Renal cortical epithelial cell (primary cell): ENCODE measurements at places on chromosomes 3 and 15. TPM values are rescaled to one million over a fixed set of nuclear protein-coding genes. Genes with fewer than 3 reads are reported as not detected.

The MORC1 gene
- under 0.01 and 0.05 TPM in 2 replicates for total RNA-seq

The RASGRP1 gene
- total RNA-seq = 12.1 and 16.3 TPM in 2 replicates

The MYLK gene
- 112 and 722 TPM in 2 replicates for total RNA-seq

The IL12A gene
- total RNA-seq = 1.0 TPM in 1 of 2 replicates, not detected in the other

The TP63 gene
- total RNA-seq = under 0.01 and 0.52 TPM in 2 replicates

The CP gene
- 2.4 and 85.8 TPM in 2 replicates for total RNA-seq

The COPB2 gene
- 216 and 238 TPM in 2 replicates for total RNA-seq

DNA sequence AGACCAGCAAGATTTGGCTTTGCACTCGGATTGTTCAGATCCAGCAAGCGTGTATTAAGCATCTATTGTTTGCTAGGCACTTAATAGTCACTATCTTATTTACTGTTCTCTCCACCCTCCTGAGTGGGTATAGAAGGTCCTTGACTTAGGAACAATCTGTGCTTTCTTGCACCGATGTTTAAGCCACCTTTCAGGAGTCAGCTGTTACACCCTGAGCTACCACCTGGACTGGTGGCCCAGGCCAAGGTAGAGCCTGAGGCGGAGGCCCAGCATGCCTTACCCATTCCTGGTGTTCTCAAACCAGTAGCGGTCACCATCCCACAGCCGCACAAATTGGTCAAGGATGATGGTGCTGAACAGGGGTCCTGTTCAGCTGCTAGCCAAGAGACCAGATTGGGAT, 10.0 kb downstream of the DUOX1 start:
- no peak for DNase-seq

- DNase-seq = no peak
Measured at GRCh38 chr3:79006077-79006476, 761.7 kb downstream of the ROBO1 start.

DNA sequence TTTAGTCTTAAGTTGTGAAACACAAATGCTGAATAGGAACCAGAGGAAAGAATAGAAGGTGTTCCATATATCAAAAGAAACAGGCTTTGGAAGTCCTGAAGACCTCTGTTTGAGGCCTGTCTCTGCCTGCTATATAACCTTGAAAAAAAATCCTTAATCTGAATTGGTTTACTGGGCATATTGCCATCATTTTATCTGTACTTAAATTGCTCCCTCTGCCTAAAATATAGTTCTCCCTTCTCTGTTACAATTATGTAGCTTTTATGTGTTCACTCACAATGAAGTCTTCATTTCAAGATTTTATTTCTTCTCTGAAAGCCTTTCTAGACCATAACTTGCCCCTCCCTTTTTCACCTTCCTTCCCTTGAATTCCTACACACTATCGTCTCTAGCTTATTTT, 21.2 kb downstream of the ARL13B start:
- no peak for DNase-seq

GRCh38 chr15:98838387-98839259, 169.0 kb downstream of the PGPEP1L start:
- DNase-seq = no peak

DNA sequence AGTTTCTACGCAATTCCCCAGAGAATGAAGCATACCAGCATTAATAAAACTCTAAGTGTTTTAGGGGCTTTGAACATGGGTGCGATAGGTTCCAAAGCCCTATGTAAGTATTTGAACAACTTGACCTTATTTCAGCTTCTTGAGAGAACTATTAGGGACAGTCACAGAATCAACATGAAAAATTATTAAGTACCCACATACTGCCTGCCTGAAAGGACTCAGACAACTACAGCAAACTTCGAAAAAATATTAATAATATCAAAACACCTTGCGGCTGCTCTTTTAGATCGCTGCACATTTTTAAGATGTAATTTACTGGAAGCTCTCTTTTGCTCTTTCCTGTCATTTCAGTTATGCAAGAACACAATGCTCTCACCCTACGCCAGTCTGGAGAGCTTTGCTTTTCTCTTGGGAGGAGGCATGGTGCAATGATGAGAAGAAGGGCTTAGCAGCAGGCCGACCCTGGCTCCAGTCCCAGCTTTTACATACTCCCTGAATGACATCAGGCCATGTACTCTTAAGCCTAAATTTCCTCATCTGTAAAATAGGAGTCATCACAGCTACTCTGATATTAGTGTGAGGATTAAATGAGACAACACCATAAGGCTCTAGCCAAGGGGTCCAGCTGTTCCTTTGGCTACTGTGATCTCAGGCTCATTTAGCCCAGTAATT, 640.7 kb downstream of the FHIT start:
- DNase-seq = peak; percentile 13

DNA sequence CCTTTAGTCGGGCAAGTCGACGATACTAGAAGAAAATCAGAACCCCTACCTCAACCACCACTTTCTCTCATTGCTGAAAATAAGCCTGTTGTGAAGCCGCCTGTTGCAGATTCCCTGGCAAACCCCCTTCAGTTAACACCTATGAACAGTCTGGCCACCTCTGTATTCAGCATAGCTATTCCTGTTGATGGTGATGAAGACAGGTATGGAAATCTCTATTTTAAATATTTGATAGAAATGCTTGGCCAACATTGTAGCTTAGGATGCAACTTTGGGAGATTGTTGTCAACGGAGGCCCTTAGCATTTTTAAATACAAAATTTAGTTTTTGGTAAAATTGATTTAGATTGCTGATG, 3.0 kb downstream of the TSC22D2 start:
- no peak for DNase-seq

- no peak for DNase-seq
Measured at GRCh38 chr3:51929420-51930003, 12.2 kb downstream of the RRP9 start.

- DNase-seq = no peak
Measured at GRCh38 chr3:19811689-19812088, 122.3 kb downstream of the EFHB start.

- DNase-seq = peak; percentile 1
Measured at GRCh38 chr3:67416703-67417102, 237.7 kb downstream of the SUCLG2 start.

DNA sequence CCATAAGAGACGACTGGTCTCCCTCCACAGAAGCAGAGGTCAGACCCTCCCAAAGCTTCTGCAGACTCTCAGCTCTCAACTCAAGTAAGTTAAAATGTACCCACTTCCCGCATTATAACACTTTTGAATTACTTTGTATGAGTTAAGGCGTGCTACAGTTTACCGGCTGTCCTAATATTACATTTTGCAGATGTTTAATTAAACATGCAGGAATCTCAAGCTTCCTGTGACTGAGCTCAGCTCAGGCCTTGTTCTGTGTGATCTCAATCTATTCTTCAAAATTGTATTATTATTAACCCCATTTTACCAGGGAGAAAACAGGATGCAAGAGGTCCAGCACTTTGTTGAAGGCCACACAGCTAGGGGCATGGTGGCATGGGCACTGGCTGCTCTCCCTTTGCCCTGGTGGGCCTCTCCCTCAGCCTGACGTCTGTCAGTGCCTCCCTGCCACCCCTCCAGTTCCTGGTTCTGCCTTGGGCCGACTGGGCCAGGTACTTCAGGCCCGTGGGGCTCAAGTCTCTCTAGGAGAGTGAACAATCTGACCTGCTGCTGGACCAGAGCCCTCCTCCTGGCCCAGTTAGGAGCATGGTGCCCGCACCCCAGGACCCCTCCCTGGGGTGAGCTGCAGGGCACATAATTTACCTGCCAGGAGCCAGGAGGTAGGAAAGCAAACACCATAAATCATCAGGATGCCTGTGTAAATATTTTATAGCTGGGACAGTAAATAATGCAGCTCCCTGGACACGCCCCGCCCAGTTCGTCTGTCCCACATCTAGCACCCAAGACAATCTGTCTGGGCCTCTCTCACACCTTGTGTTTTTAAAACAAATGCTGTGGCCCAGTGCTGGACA, 14.9 kb upstream of the RFT1 start:
- DNase-seq = no peak

- no peak for DNase-seq
Measured at GRCh38 chr3:21433751-21434150, 317.3 kb downstream of the ZNF385D start.

DNA sequence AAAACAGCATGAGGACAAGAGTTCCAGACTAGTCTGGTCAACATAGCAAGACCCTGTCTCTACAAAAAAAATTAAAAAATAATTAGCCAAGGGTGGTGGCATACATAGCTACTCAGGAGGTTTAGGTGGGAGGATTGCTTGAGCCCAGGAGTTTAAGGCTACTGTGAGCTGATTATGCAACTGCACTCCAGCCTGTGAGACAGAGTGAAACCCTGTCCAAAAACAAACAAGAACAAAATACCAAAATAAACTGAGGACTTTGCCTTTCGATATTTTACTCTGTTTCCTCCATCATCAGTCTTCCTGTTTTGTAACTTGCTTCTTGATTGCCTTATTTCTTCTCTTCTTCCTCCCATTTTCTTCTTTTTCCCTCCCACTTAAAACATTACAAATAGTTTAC, 504.4 kb downstream of the ROBO1 start:
- no peak for DNase-seq

DNA sequence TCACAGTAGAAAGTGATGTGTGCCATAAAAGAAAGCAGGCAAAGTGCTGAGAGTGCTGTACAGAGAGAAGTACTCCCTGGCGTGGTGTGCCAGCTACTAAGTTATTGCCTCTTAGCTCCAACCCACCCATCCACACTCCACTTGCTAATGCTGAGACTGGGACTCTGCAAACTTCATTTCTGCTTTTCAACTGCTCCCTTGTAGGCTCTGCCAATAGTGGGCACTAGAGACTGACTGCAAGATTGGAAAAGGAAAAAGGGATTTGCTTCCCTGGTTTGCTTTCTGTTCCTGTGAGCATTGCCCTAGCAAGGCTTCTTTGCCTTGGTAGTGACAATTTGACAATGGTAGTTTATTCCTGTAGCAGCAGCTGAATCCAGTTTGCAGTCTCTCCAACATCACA, 56.5 kb upstream of the TMEM108 start:
- no peak for DNase-seq

- DNase-seq = peak; percentile 94
Measured at GRCh38 chr15:33126559-33127290, 67.8 kb downstream of the FMN1 start.

GRCh38 chr3:130838898-130839600, 54.8 kb upstream of the ATP2C1 start:
- no peak for DNase-seq

DNA sequence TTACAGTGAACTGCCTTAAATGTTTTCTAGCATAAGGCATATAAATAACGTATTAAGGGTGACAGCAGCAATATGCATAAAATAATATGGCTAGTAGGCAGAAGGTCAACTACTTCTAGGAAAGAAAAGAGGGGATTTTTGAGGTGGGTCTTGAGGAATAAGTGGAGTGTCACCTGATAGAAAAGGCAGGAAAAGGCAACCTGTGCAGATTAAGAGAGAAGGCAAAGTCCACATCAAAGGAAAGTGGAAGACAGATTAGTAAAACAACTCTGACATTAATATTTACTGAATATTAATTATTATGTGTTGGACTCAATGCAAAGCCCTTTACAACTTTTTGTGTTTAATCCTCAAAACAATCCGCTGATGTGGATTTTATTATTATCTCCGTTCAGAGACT, 2.8 kb downstream of the THOC7 start:
- DNase-seq = no peak

GRCh38 chr3:76986876-76987474, 52.9 kb upstream of the ROBO2 start:
- DNase-seq = no peak

- DNase-seq = no peak
Measured at GRCh38 chr15:63698692-63699091, 101.5 kb downstream of the FBXL22 start.
